T-helper 22 cell (primary cell): ENCODE measurements at places on chromosomes 16 and 17.

GRCh38 chr17:9860851-9861250 is 35.1 kb downstream of the GLP2R start:
- DNase-seq, result no peak

DNA sequence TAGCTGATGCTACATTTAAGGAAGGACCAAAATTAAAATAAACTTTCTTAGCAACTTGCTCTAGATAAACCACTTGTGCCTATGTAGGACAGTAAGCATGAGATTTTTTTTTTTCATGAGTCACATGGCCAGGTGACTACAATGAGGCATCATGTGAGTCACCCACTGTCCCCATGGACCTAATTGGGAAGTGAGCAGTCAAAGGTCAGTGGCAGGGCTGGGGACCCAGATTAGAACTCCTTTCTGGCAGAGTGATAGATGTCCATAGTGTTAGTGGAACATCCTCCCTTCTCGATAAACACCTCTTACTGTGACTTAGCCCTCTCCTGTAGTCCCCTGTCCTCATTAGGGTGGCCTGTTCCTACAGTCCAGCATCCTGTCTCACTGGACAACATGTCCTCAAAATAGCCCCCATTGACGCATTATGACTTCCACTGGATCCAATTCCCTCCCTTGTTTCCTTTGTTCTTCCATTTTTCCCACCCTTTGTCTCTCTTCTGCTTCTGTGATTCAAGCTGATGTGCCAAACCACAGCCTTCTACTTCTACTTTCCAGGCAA is 12.4 kb downstream of the ITGB3 start:
- DNase-seq, result no peak

DNA sequence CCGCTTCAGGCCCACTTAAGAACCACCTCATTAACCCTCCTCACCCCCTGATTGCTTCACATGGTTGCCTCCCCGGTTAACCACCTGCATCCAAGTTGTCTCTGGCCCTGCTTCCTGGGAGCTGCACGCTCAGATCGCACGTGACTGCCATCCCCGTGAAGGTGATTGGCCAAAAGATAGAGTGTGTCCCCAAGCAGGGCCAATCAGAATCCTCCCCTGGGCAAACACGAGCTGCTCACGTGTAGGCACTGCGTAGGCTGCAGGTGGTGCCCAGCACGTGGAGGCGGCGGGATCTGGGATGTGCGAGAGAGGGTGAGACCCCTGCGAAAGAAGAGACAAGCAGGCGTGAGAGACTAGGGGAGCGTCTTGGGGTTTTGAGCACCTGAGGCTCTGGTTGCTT is 111.8 kb upstream of the CRHR1 start:
- no peak for DNase-seq

GRCh38 chr17:12530161-12530560 is 135.5 kb upstream of the MYOCD start:
- no peak for DNase-seq

GRCh38 chr17:80941743-80942422 is 49.8 kb upstream of the CHMP6 start:
- no peak for DNase-seq
